Activated CD4-positive, CD25-positive, alpha-beta regulatory T cell (primary cell): ENCODE measurements at places on chromosomes 7 and 10.

- peak; percentile 32 for DNase-seq
These were observed 4.1 kb downstream of the IMPDH1 start for GRCh38 chr7:128405471-128406313.

- DNase-seq, result no peak
These were observed 25.2 kb downstream of the ABCB1 start for GRCh38 chr7:87575521-87575920.

- no peak for DNase-seq
These were observed 101.9 kb downstream of the RAB11FIP2 start for GRCh38 chr10:117944676-117945447.

GRCh38 chr7:22675917-22676343, 51.1 kb upstream of the IL6 start:
- no peak for DNase-seq

DNA sequence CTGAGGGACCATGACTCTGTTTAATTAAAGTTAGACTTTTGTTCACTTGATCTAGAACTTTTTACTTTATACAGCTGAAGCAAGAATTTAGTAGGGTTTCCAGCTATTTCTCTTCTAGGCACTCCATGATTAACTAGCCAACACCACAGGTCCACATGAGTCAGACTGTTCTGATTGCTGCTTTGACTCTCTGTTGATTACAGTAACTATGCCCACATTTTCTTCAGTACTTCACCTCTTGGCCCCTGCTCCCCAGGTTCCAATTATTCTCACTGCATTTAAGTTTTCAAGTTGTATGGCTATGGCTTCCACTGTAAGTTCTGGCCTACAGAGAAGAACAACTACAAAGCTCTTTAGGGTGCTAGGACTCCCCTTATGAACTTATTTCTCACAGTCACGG, 737.2 kb upstream of the IGFBP3 start:
- DNase-seq, result no peak

DNA sequence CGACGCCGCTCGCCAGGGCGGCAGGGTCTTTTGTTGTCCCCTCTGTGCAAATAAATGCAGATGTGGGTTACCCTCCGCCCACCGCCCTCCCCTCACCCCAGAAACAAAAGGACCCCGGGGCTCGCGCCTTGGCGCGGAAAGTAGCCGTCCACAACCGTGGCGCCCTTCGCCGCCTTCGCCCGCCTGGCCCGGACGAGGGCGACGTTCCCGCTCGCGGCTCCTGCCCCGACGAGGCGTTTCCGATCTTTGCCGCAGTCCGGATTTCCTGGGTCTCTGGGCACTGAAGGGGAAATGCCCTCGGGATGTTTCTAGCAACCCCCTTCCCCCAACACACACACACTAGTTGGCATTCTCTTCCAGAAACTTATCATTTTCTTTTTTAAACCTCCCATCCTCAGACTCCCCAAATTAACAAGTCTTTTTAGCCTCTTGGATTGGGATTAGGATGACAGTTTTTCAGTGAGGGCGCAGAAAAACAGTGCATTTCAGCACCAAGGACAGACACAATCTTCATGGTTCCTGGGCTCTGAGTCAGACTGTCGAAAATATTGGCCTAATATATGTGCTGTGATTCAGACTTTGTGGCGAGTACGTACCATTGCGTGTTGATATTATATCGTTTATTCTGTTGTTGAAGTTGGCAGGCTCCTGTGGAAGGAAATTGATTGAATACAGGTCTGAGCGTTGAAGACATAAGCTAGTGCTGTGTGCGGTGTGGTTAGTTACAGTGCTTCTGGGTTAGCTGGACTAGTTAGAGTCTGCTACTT, 771 bp downstream of the PHYHIPL start:
- DNase-seq, result no peak

DNA sequence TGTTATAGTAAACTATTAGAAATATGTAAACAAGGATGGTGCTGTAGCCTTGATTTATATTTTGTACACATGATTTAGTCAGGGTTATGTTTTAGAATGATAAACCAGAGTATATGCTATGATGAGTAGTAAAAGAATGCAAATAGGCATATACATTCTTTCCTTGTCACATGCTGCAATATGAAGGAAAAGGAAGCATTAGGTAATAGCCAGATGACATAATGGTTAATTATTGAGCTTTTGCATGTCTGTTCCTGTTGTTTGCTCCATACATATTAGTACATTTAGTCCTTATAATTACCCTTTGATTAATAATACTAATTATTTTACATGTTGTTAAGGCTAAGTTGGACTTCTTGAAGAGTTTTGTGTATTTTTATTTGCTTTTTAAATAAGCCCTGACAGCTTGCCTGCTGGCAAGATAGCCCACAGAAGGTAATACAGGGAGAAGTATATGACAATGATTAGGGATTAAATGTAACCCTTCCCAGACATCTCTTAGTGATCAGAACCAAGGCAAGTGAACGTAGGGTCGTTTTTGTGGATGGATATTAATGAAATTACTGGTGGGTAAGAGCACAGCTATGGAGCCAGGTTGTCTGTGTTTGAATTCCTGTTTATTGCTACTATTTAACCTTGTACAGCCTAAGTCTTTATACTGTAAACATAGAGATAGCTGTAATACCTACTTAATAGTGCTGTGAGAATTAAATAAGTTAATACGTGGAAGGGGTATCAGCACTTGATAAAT, 68.4 kb downstream of the PHTF2 start:
- DNase-seq, result no peak

DNA sequence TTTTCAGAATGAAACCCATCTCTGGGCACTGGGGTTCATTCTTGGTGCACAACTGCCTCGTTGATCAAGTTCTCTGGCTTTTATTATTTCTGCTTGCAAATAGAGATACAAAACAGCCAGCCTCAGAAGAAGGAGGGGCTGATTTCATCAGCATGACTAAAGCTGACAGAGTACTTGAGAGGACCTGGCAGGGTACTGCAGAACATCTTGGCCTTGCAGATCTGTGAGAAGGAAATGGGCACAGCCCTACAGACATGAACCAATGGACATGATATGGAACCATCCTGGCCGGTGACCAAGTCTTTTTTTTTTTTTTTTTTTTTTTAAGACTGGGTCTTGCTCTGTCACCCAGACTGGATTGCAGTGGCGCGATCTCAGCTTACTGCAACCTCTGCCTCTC, 240.6 kb downstream of the VTI1A start:
- no peak for DNase-seq

DNA sequence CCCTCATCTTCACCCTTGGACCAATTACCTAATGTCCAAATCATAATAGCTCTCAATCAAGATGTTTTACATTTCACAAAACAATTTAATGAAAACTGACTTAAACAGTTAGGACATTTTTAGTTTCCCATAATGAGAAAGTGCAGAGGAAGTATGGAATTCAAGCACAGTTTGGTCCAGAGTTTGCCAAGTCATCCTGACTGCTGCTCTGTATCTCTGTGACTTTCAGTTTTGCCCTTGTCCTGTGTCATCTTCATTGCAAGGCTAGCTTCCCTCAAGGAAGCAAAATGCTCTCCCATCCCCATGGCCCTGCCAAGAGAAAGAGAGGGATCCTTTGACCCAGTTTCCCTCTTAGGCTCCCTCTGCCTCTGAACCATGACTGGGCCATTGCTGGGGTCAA, 7.9 kb upstream of the PLEKHS1 start:
- DNase-seq, result no peak

DNA sequence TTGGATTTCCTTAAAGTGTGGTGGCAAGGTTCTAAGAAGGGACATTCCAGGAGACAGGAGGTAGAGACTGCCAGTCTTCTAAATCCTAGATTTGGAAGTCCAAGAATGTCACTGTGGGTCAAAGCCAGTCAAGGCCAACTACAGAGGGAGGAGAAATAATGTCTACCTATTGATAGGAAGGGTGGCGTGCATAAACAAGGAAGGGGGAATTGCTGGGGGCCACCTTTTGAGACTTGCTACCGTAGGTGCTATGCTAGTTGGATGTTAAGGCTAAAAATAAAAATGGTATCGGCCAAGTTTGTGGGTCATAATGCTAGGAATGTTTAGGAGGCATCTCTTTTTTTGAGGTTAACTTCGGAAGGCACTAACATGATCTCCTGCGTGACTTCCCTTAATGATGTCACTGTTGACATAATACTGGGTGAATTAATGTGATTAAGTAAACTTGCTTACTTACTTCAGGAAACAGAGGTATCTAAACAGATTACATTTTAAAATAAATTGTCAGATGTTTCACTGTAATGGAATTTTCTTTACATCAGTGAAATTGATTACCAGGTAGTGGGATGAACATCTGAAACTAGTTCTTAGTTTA, 4.8 kb downstream of the BTRC start:
- DNase-seq, result no peak

DNA sequence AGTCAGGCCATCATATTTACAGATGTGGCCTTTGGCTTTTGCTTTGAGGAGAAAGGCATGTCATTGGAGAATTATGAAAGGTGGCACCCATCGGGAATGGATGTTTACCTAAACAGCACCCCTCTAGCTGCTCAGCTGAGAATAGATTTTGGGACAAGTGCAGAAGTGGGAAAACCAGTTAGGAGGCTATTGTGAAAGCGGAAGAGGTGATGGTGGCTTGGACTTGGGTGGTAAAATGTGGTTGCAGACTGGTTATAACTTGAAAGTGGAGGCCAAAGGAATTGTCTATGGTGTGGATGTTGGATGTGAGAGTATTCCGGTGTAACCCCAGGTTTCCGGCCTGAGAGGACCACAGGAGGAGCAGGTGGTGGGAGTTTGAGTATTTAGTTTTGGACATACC, 5.2 kb upstream of the SLC12A9 start:
- no peak for DNase-seq

DNA sequence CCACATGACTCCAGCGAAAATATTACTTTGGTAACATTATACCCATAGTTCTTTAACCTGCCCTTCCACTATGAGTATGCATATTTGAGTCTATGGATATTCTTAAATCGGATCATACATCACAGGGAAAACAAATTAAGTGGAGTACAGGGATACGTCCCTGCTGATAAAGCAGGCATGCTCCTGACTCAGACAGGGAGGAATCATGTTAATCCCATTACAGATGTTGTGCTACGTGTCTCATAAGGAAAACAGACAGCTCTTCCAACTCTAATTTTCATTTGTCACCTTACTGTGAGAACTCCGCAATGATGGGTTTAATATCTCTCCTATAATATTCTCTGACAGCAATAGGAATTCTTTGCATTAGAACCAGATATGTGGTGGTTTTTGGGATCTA, 469.5 kb upstream of the POM121L12 start:
- no peak for DNase-seq

GRCh38 chr10:21961847-21962246, 41.7 kb downstream of the DNAJC1 start:
- no peak for DNase-seq

DNA sequence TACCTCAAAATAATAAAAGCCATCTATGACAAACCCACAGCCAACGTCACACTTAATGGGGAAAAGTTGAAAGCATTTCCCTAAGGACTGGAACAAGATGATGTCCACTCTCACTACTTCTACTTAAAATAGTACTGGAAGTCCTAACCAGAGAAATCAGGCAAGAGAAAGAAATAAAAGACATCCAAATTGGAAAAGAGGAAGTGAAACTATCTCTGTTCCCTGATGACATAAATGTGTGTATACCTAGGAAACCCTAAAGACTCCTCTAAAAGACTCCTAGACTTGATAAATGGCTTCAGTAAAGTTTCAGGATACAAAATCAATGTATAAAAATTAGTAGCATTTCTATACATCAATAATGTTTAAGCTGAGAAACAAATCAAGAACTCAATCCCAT, 314.1 kb downstream of the WDR37 start:
- DNase-seq, result no peak

DNA sequence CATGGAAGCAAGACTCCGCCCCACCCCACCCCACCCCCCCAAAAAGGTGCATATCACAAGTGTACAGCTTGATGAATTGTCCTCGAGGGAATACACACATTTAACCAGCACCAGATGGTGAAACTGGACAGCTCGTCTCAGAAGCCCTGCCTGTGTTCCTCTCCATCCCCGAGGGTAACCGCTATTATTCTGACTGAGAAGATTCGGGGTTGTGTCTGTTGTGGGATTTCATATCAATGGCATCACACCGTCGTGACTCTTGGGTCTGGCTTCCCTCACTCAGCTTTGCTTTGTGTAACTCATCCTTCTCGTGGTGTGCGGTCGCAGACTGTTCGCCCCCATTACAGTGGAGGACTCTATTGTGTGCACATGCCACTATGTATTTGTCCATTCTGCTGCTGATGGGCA, 18.9 kb downstream of the PODXL start:
- no peak for DNase-seq

DNA sequence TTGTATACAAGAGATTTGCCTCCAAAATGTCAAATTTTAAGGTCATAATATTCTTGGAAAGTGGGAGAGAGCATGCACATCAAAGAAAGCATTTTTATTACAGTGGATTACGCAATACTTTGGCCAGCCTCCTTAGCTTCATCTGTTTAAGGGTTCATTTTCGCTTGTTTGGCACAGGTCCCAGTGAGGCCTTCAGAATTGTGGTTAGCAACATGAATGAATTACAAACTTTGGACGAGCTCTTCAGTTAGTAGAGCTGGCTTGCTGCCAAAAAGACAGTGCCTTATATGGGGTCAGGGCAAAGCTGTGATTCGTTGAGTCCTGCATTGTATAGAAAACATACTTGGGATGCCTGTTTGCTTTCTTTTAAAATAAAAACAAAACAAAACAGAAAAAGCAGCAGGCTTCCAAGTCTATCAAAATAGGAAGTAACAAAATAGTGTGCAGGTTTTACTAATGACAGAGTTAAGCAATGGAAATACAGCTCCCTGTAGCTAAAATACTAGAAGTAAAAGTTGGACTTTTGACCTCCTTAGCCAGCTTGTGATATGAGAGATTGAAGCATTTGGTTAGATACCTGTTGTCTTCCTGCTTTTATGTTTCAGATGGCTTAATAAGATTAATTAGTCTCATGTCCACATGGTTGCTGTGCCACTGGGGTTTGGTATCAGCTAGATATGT, 190.8 kb downstream of the MLLT10 start:
- no peak for DNase-seq

- DNase-seq, result no peak
These were observed 15.6 kb downstream of the ALDH18A1 start for GRCh38 chr10:95640891-95641315.

GRCh38 chr10:29096303-29096824, 192.5 kb upstream of the LYZL1 start:
- no peak for DNase-seq

DNA sequence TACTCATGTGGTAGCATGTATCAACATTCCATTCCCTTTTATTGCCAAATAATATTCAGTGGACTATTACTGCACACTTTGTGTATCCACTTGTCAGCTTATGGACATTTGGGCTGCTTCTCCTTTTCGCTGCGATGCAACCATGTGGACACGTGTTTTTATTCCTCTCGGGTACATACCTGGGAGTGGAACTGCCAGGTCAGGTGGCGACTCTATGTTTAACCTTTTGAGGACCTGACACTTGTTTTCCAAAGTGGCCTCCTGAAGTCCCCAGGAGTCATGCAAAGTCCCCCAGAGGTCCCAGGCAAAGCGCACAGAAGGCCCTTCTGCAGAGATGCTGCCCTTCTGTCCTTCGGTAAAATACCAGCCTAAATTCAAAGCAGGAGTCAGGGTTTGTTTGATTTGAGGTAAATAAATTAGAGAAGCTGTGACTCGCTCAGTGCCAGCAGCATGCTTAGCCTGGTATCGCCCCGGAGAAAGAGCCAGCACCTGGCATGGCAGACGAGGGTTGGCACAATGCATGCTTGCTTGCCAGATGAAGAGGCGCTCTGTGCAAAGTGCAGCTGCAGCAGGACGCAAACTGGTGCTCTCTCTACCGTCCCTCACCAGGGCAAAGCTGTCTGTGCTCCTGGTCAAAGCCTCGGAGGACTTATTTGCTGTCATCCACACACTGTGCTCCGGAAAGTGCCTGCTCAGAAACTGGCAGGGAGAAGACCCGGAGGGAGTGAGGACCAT, 37.8 kb downstream of the HIPK2 start:
- no peak for DNase-seq

GRCh38 chr7:101410743-101411507, 48.2 kb downstream of the COL26A1 start:
- peak; percentile 11 for DNase-seq
